ENCODE measurements at places on chromosomes 1 and 21.

DNA sequence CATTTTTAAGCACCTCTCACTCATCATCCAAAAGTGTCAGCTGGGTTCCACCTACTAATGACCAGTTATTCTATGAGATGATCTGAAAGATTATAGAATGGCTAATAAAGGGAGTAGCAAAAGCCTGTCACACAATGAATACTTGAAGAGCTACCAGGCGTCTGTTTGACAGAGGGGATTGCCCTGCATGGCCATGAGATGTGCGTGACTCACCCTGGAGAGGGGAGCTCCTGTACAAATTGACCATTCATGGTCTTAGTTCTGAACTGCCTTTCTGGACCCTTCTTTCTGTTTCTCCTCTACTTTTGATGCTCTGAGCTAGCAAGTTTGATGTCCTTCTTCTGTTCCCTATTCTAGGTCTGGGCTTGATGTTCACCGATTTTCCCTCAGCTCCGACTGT lies 85.2 kb upstream of the ABCD3 start:
- DNase-seq, result no peak

DNA sequence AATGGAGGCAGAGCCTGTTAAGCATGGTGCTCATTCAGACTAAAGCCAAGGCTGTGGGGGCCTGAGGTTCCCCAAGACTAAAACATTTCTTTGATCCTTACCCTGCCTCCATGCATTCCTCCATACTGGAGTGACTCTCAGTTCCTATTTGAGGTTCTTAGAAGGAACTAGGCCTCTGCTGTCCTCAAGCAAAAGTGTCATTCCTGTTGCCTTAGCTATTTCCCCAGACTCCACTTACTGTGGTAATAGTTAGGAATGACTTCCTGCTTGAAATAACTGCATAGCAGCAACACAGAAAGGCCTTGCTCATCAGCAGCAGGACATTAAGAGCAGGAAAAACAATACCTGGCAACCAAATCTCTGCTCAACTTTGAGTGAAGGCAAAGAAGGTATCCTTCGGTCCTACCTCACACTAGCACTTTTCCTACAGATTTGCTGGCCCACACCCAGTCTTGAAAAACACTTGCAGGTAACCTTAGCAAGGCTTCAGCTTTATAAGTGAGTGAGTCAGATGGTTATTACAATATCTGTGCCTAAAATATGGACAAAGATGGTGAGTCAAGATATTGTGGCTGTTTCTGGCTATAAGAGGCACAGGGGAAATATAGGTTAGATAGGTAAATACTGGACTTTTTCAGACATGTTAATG lies 14.8 kb downstream of the LRRC41 start:
- no peak for DNase-seq

DNA sequence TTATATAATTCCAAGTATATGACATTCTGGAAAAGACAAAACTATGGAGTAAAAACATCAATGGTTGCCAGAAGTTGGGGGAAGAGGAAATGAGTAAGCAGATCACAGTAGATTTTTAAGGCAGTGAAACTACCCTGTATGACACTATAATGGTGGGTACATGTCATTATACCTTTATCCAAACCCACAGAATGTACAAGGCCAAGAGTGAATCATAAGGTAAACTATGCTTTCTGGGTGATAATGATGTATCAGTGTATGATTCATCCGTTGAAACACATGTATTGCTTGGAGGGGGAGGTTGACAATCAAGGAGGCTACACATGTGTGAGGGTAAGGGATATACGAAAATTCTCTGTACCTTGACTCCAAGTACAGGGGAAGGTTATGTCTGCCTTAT lies 862.7 kb downstream of the PLA2G4A start:
- no peak for DNase-seq

- no peak for DNase-seq
Observed at GRCh38 chr1:173267453-173267945, 60.4 kb upstream of the TNFSF4 start.

DNA sequence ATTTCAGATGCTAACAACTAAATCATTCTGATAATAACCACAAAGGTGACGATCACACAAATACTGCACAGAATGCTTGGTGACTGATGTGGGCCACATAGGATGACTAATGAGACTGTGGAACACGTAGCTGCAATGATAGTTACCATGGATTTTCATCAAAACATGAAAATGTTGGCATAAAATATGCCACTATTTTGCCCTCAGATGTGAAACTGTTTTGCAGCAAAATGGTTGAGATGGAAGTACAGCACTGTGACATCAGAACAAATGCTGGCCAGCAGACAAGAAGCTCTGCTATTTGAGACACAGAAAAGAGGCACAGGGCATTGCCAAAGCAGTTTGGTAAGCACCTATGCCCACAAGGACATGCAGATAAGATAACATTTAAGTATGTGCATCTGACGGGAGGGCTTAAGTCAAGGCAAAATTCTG lies 83.8 kb downstream of the NIBAN1 start:
- no peak for DNase-seq

- no peak for DNase-seq
Observed at GRCh38 chr1:168637350-168637991, 61.1 kb downstream of the XCL1 start.

- DNase-seq, result no peak
Observed at GRCh38 chr1:24540906-24541710, 14.8 kb upstream of the NCMAP start.

DNA sequence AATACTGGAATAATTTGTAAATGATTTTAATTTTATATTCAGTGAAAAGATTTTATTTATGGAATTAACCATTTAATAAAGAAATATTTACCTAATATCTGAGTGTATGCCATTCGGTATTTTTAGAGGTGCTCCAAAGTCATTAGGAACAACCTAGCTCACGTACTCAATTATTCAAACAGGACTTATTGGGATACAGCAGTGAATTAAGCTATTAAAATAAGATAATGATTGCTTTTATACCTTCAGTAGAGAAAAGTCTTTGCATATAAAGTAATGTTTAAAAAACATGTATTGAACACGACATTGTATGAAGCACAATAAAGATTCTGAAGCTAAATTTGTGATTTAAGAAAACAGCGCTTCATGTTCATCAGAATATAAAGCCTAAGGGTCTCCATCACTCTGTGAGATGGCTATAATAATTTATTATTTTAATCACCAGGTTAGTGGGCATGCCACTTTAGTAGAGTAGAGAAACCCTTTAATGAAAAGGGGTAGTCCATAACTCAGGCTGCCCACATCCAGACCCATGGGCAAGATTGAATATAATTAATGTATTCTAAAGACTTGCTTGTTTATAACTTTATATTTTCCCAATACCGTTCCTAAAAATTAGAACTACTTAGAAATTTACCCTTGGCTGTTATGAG lies 3.2 kb downstream of the CCN1 start:
- DNase-seq, result no peak

- DNase-seq, result no peak
Observed at GRCh38 chr21:29613021-29613420, 314.3 kb downstream of the BACH1 start.

DNA sequence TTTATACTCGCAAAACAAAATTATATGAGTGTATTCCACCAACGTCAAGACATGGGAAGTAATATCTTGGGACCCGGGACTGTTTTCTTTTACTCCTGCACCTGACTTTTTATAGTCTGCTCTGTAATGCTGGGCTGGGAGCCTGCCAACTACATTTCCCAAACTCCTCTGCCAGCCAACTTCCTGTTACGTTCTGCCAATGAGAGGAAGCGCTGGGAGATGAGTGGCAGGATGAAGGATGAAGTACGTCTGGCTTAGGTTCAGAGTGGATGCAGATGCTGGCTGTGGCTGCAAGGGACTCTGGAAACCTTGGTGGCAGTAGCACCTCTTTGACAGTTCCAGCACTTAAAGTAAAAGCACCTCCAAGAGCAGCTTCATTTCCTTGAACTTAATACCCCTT lies 59.6 kb downstream of the USP24 start:
- no peak for DNase-seq

GRCh38 chr1:26099780-26100179 lies 11.8 kb upstream of the PDIK1L start:
- DNase-seq, result no peak

DNA sequence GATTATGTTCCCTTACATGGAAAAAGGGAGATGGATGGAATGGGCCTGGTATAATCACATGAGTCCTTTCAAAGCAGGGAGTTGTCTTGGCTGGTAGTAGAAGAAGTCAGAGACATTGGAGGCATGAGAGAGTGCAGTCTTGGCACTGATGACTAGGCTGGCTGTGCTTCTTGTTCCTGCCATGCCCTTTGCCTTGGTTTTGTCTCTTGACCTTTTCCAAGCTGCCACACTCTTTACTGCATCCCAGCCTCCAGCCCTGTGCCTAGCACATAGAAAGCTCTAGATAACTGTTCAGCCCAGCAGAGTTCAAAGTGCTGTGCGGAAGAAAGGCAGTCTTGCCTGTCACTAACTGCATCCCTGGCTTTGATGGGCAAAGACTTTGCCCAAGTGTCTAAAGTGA lies 412.6 kb downstream of the PRDM2 start:
- DNase-seq, result no peak

- no peak for DNase-seq
Observed at GRCh38 chr1:223886516-223886921, 40.8 kb upstream of the TP53BP2 start.

- no peak for DNase-seq
Observed at GRCh38 chr1:153649137-153649862, 9.2 kb upstream of the SNAPIN start.

- no peak for DNase-seq
Observed at GRCh38 chr1:39142401-39143060, 62.0 kb upstream of the MACF1 start.

GRCh38 chr1:231206856-231207255 lies 34.2 kb upstream of the GNPAT start:
- DNase-seq, result no peak

- no peak for DNase-seq
Observed at GRCh38 chr1:52967666-52968065, 40.6 kb downstream of the SCP2 start.

Data from uterus (tissue), 4 donors.